Hypothalamus (tissue), 51 donors: ENCODE measurements at places on chromosomes 6 and 20.

GRCh38 chr20:7285918-7286556, 518.6 kb downstream of the BMP2 start:
- peak; percentile 72 for DNase-seq

DNA sequence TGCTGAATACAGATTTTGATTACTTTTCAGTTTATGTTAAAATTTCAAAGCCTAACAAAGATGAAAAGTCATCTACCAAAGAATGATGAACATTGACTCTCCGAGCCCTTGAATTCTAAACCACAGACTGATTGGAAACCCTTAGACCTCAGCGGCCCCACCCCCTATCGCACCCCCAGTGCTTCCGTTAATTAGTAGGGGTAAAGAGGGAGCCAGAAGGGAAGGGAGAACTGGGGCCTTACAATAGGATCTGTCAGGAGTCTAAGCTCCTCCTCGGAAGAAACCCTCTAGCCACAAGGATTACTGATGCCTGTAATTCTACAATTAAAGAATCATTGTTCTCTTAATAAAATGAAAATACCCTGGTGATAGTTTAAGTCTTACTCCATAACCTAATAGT, 79.7 kb upstream of the JARID2 start:
- DNase-seq, result no peak

- DNase-seq, result peak; percentile 58
Observed at GRCh38 chr6:161374971-161375873, 101.4 kb upstream of the AGPAT4 start.

- no peak for DNase-seq
Observed at GRCh38 chr20:55194947-55195346, 719.6 kb downstream of the DOK5 start.

- DNase-seq, result no peak
Observed at GRCh38 chr6:45148278-45148677, 179.9 kb upstream of the RUNX2 start.

DNA sequence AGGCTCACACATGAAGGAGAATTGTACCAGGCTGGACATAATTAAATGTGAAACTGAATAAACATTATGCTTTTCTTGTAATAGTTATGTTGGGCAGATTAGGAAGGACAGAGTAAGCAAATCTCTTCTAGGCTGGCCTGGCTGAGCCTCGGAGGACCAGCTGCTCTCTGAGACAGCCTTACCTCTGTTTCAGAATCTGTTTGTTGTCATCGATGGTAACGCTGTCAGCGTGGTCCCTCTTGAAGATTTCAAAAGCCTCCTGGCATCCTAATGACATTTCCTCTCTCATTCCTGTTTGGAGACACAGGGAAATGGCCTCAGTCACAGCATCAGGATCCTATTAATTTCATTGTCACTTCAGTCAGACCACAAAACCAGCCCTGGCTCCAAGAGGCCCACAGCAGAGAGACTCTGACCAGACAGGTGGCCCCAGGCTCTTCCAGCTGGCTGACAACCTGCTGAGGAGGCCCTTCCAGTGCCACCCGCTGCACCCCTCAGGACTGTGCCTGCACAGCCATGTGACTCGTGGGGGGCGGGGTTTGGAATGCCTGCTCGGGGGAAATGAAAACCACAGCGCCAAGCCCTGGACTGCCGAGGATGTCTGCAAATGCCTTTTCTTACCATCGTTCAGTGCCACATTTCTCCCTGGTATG, 108.5 kb upstream of the KCNK16 start:
- peak; percentile 67 for DNase-seq

DNA sequence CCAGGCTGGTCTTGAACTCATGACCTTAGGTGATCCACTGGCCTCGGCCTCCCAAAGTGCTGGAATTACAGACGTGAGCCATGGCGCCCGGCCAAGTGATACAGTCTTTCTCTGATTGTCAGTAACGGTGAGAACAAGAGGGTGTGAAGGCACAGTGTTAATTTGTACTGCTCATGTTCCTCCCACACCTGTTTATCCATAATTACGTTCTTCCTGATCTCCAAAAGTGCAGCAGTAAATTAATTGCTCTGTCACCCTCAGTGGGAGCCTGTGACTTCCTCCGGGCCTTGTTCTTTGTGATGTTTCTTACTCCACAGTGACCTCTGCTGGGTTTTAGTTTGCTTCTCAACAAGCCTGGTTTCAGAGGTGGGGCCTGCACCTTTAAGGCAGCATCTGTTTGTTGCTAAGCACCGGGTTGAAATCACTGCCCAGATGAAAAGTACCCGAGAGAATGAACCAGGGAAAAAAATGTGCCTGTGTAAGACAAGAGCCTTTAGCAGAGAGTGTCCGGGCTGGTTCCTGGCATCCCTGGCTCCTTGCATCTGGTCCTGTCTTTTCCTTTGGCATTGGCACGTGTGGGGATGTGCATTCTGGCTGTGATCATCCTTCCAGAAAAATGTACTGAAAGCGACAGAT, 89.1 kb upstream of the CLDN20 start:
- DNase-seq, result peak; percentile 15

- DNase-seq, result no peak
Observed at GRCh38 chr6:7959453-7959852, 48.9 kb upstream of the TXNDC5 start.

DNA sequence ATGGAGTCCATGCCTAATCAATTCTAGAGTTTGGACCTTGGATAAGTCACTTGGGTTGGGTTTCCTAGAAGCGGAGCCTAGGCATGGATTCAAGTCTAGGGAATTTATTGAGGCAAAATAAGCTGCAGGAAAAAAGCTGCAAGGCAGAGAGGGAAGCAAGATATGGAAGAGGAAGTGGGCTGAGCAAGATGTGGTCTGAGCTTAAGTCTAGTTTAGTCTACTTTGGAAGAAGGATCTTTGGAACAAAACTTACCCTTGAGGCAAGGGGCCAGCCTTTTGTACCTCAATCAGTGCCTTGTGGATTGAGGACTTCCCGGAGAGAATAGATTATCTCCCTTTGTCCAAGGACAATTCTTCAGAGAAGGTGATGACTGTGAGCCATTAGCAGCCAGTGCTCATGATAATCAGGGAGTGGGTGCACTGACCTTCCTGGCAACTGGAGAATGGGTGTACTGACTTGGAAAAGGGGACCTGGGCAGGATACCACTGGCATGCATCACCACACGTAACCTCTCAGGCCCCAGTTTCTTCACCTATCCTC, 10.9 kb downstream of the ZSCAN9 start:
- DNase-seq, result no peak

DNA sequence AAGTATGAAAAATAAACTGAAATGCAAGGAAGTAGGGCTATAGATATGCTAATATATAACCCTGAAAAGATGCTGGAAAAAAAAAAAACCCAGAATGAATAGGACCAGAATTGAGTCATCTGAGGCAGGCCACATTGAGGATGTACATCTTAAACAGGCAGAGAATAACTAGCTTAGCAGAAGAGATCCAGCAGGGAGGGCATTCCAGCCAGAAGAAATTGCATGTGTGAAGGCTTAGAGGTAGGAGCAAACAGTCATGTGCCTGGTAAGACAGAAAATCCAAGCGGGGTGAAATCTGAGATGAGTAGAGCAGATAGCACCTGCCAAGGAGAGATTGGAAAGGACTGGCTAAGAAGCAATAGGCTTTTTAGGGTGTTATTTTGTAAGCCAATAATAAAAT, 2.6 kb downstream of the COL19A1 start:
- DNase-seq, result no peak

DNA sequence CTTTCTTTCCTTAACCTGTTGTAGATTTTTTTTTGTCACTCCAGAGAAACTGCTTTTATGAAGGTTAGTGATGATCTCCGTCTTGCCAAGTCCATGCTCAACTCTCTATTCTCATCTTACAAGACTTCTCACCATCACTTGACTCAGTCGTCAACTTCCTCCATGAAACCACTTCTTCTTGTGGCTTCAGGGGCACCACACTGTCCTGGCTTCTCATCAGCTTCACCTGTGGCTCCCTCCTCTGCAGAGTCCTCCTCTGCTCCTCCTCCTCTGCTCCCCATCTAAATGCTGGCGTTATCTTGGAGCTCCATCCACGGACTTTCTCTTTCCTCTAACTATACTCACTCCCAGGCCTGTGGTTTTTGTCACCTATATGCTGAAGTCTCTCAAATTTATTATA, 187.5 kb downstream of the BACH2 start:
- DNase-seq, result no peak

DNA sequence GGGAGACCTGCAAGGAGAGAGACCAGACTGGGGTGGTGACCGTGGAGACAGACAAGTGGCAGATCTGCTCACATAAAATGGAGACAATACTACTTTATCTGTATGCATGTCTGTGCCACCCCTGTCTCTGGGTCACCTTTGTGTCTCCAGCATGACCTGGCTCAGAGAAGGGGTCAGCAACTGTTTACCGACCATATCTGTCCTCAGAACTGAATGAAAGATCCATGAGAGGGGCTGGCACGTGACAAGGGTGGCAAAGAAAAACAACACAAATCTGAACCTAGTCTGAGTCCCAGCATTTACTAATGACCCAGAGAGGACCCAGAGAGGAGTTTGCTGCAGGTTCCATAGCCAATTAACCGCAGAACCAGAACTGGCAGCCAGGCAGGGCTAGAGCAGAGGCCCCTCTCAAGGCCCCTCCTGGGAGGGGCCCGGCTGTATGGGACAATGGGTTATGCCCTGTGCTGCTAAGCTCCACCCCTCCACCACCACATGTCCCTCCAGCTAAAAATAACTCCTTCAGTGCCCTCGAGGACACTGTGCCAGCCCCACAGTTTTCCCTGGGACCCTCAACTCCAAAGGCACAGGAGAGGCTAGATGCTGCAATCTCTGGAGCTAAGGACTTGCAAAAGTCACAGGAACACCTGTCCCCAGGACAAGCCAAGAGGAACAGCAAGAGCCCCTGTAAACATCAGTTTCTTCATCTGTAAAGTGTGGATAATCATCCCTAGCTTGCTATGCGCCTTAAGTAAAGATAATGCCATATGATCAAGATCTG, 2.2 kb downstream of the AHCY start:
- no peak for DNase-seq

DNA sequence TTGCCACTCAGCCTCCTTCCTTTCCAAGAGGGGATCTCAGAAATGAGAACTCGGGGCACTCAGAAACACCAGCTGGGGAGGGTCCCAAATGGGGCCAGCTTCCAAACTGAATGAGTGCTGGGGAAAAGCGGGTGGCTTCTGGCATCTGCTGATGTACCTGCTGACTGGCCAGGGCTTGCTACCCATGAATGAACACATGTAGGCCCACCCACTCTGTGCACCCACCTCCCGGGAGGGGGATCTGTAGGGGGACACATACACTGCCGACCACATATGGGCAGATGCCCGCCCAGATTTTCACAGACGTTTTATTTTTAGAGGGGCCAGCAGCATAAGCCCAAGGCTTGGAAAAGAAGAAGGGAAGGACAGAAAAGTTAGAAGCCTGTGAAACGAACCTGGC, 231.9 kb upstream of the RNF24 start:
- DNase-seq, result no peak

GRCh38 chr6:105810105-105810921, 275.8 kb upstream of the PRDM1 start:
- DNase-seq, result no peak

GRCh38 chr20:63834491-63834880, 3.4 kb upstream of the ZBTB46 start:
- no peak for DNase-seq

- no peak for DNase-seq
Observed at GRCh38 chr6:75604294-75604693, 2.6 kb downstream of the SENP6 start.

DNA sequence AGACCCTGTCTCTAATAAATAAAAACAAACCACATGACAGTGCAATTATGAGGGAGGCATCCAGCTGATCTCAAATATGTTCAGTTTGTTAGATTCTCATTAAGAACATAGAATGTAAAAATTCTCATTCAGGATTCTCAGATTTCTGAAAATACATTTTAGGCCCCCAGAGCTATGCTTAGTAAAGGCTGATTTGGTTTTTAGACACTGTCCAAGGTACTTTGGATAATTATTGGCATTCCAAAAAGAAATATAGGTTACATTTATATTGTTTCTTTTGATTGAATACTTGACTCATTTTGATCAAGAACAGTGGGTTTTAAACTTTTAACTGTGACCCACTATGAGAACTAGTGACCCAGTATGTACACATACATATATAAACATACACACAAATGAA, 55.5 kb downstream of the ANKRD6 start:
- no peak for DNase-seq

GRCh38 chr20:1918491-1919165, 23.4 kb downstream of the SIRPA start:
- DNase-seq, result no peak

DNA sequence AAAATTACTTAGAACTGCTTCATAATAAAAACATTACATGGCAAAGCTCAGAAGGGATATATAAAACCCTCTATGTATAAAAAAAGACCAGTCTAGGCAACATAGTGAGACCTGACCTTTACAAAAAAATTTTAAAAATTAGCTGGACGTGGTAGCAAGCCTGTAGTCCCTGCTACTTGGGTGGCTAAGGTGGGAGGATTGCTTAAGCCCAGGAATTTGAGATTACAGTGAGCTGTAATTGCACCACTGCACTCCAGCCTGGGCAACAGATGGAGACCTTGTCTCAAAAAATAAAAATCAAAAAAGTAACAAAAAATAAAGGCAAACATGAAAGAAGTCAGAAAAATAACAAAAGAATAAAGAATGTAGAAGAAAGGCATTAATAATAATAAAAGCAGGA, 21.5 kb upstream of the TPD52L1 start:
- DNase-seq, result no peak

GRCh38 chr20:6855796-6856195, 88.3 kb downstream of the BMP2 start:
- no peak for DNase-seq

DNA sequence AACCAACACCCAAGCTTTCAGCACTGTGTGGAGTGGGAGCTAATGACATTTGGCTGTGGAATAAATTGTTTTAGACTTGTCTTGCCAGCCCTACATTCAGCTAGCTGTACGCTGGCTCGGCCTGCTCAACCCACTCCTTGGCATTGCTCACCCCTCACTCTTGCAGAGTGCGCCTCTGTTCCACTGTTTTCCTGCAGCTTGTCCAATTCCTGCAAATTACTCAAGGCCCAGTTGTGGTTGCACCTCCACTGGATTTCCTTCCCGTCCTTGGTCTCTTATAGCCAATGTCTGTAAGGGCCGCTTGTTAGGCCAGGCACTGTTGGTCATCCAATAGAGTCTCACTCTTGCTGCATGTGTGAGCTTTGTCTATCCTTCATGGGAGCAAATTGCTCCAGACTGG, 289.2 kb upstream of the RNF24 start:
- DNase-seq, result no peak

DNA sequence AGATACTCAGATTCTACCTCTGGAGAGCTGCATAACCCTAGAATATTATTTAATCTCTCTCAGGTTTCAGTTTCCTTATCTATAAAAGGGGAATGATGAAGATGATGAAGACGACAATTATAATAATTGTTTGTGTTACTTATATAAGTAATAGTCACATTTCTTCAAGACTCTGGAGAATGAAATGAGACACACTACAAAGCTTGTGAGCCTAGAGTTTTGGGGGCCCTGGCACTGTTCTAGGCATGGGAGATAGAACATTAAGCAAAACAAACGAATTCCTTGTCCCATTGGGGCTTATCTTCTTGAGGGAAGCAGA, 5.4 kb upstream of the ZNF217 start:
- DNase-seq, result no peak
